ENCODE measurements at places on chromosomes 1 and 21.

GRCh38 chr1:151909167-151910149 is at the start of gene THEM4:
Gene THEM4 (minus strand): TSS chr1:151909511. CDS start chr1:151909458, 53 bp downstream.
- peak; percentile 99 for DNase-seq

GRCh38 chr1:2822621-2823145 is 21.2 kb upstream of the TTC34 start:
- no peak for DNase-seq

GRCh38 chr1:211829343-211830054 is 1.1 kb downstream of the LPGAT1 start:
- DNase-seq: peak; percentile 74

- no peak for DNase-seq
These were observed 39.9 kb downstream of the MSH4 start for GRCh38 chr1:75836528-75837100.

- DNase-seq: no peak
These were observed 93.8 kb upstream of the GRIK3 start for GRCh38 chr1:37128091-37128490.

DNA sequence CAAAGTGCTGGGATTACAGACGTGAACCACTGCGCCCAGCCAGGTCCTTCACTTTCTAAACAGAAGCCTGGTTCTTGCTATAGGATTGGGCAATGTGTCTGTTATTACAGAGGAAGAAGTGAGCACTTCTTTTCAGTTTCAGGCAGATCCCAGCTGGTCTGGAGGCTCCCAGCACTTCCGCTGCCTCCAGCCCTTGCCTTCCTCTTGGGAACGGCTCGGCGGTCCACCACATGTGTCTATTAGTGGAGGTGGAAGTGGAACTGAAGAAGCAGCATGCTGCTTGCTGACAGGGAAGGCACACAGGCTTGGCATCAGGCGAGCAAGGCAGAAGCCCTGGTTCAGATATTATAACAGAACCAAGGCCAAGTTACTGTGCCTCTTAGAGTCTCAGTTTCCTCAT is 17.0 kb downstream of the MKNK1 start:
- DNase-seq: peak; percentile 82

DNA sequence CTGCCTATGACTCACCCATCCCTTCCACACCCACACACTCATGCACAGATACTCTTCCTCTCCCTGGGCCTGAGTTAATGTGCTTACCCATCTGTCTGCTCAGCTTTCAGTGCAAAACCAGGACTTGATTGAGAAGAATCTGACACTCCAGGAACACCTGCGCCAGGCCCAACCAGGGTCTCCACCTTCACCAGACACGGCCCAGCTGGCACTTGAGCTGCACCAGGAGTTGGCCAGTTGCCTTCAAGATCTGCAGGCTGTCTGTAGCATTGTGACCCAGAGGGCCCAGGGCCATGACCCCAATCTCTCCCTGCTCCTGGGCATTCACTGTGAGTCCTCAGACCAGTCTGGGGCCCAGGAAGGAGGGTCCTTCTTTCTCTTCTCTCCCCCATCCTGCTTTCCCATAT is 3.5 kb upstream of the SH3BGRL3 start:
- peak; percentile 76 for DNase-seq

- DNase-seq: no peak
These were observed 16.5 kb downstream of the CTSK start for GRCh38 chr1:150791585-150791984.

GRCh38 chr1:209759829-209760359 is 4.0 kb downstream of the TRAF3IP3 start:
- no peak for DNase-seq

GRCh38 chr1:185564816-185565215 is 169.4 kb upstream of the HMCN1 start:
- no peak for DNase-seq

DNA sequence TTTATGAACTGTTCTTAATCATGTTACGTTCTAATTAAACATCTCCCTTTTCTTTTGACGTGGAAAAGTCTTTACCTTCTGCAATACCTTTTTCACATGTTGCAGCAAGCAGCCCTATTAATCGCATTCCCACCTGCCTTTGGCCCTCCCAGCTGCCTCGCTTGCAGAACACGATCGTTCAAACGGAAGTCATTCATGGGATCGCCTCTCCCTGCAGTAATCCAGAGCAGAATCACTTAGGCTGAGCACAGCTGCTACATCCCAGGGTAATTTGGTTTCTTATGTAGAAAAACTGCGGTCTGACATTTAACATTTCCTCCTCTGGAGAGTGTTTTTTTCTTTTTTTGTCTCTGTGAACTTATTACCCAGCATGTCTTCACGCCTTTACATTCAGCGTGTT is 206.3 kb downstream of the KIF26B start:
- no peak for DNase-seq

GRCh38 chr21:36232641-36233040 is 76.0 kb downstream of the DOP1B start:
- peak; percentile 8 for DNase-seq

DNA sequence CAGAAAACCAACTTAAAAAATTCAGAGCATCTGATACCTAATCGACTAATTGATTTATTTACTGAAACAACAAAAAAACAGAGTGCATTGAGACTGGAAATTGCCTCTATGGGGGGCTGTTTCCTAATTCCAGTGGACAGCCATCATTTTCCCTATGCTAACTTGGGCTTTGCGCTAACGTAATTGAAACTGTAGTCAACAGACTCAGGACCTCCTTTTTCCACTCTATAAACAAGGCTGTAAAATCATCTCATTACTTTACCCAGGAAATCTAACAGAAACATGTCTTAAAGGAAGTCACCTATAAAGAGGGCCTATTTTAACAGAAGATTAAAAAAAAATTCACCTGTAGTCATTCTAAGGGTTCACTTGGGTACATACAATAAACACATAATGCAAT is 2.1 kb downstream of the ERG start:
- DNase-seq: no peak

- DNase-seq: no peak
These were observed 178.5 kb upstream of the DEPDC1 start for GRCh38 chr1:68675336-68675735.

DNA sequence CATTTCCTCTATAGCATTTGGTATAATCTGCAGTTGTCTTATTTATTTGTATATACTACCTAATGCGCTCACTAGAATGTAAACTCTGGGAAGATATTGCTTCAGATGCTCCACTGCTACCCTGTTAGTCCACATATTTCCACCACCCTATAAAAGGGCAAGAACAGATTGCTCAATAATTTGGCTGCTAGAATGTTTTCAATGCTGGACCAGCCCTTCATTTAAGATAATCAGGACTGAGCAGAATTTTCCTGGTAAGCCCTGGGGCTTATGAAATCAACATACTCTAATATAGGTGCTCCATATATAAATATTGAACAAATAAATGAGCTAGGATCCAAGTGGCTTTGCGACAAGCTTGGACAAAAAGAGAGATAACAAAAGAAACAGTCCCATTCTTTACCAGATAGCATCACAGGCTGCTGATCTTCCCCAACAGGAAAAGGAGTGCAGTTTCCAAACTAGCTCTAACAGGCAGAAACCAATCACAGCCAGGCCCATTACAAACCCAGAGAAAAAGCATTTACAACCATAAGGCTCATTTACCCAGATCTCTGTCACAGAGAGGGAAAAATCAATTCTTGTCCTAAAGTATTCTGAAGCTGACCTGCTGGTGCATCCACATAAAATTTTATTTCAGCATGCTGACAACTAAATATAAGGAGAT is 8.3 kb downstream of the BCAR3 start:
- DNase-seq: no peak

GRCh38 chr21:20108976-20109540 is 889.2 kb upstream of the NCAM2 start:
- DNase-seq: no peak

GRCh38 chr1:64830030-64830651 is 85.3 kb downstream of the RAVER2 start:
- DNase-seq: no peak

GRCh38 chr1:201400852-201401230 is 1.7 kb upstream of the LAD1 start:
- no peak for DNase-seq

GRCh38 chr1:221801251-221801661 is 59.4 kb upstream of the DUSP10 start:
- DNase-seq: no peak

- no peak for DNase-seq
These were observed 80.0 kb downstream of the HUNK start for GRCh38 chr21:31952828-31953227.

- DNase-seq: peak; percentile 91
These were observed 677 bp downstream of the AGPAT3 start for GRCh38 chr21:43865540-43866259.

- no peak for DNase-seq
These were observed 559.9 kb downstream of the RWDD3 start for GRCh38 chr1:95793893-95794292.

- no peak for DNase-seq
These were observed 46.0 kb downstream of the RHOU start for GRCh38 chr1:228781161-228781808.

DNA sequence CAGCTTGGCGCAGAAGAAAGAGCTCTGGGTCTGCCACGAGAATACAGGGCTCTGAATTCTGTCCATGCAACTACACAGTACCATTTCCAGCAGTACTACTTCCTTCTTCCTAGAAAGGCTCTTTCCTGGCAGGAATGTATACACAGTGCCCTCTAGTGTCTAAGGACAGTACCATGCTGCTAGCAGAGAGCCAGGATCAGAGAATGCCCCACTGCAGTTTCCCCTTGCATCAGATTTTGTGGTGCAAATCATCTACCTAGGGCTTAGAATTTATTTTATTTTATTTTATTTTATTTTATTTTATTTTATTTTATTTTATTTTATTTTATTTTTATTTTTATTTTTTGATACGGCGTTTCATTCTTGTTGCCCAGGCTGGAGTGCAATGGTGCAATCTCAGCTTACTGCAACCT is 50.8 kb downstream of the PAX7 start:
- no peak for DNase-seq

DNA sequence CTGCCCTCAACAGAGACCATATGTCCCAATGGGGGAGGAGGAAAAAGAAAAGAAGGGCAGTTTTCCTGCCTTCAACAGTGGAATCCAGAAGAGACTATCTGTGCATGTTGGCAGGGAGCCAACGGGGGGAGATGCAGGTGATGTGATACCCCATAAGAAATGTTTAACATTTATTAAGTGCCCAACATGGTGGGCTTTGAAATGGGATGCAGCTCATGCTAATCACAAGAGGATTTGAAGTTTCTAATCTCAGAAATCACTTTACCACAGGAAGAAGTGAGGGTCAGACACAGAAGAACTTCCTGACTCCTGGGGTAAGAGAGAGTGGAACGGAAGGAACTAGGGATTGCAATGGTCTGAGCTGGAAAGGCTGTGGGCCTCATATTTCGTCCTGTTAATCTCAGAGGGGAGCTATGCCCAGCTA is 16.2 kb downstream of the CSRP1 start:
- no peak for DNase-seq

- no peak for DNase-seq
These were observed 262.5 kb upstream of the B3GALT2 start for GRCh38 chr1:193448682-193449461.

GRCh38 chr1:40772146-40772955 is 11.2 kb upstream of the KCNQ4 start:
- DNase-seq: no peak

GRCh38 chr1:109906160-109906838 is 4.3 kb upstream of the CSF1 start:
- no peak for DNase-seq

GRCh38 chr1:165212229-165212628 is 144.3 kb downstream of the LMX1A start:
- no peak for DNase-seq

DNA sequence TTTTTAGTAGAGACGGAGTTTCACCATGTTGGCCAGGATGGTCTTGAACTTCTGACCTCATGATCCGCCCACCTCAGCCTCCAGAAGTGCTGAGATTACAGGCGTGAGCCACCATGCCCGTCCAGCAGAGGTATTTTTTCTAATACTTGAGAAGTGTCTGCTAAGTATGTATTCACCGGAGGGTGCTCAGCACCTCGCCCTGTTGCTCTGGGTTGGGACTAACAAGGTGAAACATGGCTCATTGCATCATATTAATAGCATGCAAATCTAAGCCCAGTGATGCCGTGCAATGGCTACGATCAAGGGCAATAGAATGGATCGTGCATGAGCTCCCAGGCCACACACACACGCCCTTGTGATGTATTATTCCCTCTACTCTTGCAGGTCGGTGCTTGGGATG is 68.7 kb downstream of the PDE9A start:
- no peak for DNase-seq

GRCh38 chr1:6470132-6471085 is 4.4 kb upstream of the TNFRSF25 start:
- DNase-seq: no peak

- no peak for DNase-seq
These were observed 264.9 kb downstream of the DYRK1A start for GRCh38 chr21:37631319-37632117.

GRCh38 chr21:27388825-27389224 is 421.9 kb upstream of the ADAMTS5 start:
- no peak for DNase-seq

GRCh38 chr1:165828103-165828668 is 772 bp downstream of the UCK2 start:
- DNase-seq: peak; percentile 91

- DNase-seq: peak; percentile 59
These were observed 14.1 kb downstream of the SLC19A1 start for GRCh38 chr21:45528028-45528705.

DNA sequence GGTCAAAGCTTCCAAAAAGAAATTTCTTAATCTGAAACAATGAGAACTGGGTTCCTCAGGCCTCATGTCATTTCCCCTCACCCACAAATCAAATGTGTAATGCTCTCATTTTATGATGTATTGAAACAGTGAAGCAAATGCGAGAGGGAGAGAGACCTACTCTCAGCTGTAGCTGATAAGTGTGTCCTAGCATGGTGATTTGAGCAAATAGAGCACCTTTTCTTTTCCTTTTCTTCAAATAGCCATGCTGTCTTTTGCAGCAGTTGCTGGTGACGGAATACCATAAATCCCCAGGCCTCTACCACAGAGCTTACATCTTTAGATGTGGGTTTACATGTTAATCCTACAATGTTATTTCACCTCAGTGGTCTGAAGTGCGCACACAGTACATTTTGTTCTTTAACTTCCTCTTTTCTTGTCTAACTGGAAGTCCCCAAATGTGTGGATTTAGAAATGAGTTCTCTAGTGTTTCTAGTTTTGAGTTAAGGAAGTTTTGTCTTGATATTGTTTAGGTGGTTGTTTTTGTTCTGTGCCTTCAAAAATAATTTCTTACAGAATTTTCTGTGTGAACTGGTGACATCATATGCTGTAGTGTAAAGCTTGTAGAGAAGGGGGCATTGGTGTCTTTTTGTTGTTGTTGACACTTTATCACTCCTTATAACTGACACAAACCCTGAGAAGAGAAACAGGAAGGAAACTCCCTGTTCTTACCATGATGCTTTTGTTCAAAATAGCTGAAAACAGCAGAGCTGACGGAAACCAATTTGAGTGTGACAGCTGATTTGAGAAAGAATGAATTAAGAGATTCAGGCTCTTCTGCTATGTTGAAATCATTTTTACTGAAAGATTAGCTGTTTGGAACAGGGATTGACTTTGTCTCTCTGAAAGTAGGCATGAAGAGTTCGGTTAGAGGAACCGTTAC is 12.2 kb downstream of the SMAP2 start:
- no peak for DNase-seq

All from spleen (tissue), 13 donors.